Stimulated activated CD4-positive, alpha-beta T cell treated with anti-CD3 and anti-CD28 coated beads, Interleukin-4, amount 100 ng/mL, for 1 hour (primary cell): ENCODE measurements at places on chromosomes 4 and X.

DNA sequence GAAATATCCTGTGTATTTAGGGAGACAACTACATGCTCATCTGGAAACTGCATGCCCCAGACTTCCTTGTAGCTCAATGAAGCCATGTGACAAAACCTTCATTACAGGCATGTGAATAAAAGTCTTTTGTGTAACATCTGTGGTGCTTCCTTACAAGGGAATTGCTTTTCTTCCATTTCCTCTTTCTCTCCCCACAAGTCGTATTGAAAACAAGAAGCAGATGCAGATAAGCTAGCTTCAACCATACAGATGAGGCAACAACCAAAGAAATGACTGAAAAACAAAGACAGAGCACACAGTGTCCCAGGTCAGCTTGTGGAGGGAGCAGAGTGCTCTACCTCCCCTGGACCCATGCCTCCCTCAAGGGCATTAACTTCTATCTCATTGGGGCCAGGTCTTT, 115.8 kb upstream of the INPP4B start:
- DNase-seq = no peak

GRCh38 chr4:41069257-41069656, 145.1 kb downstream of the APBB2 start:
- DNase-seq = no peak

GRCh38 chr4:165207431-165208220, at the start of gene KLHL2:
TSS of gene KLHL2 (plus strand) at chr4:165207561. CDS start at chr4:165207877, 316 bp downstream.
- DNase-seq = peak; percentile 74

DNA sequence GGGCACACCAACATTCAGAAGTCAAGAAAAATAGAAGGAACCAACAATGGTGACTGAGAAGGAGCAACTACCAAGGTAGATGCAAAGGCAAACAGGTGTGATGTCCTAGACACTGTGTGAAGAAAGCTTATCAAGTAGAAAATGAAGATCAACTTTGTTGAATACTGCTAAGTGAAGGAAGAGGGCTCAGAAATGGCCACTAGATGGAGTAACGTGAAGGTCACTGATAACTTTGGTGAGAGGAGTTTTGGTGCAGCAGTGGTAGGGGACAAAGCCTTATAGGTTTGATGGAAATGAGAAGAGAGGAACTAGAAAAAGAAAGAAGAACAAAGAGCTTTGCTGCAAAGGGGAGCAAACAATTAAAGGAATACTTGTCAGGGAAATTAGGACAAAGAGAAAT, 23.5 kb downstream of the OTC start:
- no peak for DNase-seq

- no peak for DNase-seq
Observed at GRCh38 chr4:3225071-3225850, 23.7 kb upstream of the MSANTD1 start.

DNA sequence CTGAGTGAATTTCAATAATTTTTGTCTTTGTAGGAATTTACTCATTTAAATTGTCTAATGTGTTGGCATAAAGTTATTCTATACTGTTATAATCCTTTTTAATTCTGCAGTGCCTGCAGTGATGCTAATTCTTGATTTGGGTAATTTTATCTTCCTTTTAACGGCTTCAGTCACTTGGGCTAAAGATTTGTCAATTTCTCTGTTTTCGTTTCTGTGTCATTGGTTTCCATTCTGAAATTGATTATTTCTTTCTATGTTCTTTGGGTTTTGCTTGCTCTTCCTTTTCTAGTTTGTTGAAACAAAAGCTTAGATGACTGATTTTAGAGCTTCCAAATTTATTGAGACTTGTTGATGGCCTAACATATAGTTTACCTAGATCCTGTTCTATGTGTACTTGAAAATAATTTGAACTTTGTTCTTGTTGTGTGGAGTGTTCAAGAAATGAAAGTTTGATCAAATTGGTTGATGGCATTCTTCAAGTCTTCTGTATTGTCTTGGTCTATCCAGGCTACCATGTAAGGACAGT, 89.4 kb downstream of the TNIP2 start:
- no peak for DNase-seq

GRCh38 chr4:158785718-158786117, 16.9 kb downstream of the FNIP2 start:
- no peak for DNase-seq

DNA sequence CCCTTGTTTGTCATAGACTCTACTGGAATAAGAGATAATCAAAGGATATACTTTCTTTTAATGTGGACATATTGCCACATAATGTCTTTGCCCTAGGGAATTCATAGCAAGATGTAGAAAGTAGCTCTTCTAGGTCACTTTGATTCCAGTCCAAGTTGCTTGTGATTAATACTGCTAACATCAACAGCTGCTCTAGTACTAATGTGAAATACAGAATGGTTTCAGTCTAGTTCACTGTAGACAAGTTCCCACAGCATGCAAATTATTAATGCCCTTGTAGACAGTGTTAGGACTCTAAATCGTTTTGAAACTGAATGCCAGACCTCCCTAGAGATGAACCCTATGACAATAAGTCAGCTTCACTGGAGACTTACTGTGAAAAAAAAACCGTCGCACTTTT, 494.6 kb upstream of the ATOH1 start:
- DNase-seq = no peak

GRCh38 chr4:41458689-41459088, 79.3 kb upstream of the LIMCH1 start:
- no peak for DNase-seq
